ENCODE measurements at places on chromosomes 11 and 22.

DNA sequence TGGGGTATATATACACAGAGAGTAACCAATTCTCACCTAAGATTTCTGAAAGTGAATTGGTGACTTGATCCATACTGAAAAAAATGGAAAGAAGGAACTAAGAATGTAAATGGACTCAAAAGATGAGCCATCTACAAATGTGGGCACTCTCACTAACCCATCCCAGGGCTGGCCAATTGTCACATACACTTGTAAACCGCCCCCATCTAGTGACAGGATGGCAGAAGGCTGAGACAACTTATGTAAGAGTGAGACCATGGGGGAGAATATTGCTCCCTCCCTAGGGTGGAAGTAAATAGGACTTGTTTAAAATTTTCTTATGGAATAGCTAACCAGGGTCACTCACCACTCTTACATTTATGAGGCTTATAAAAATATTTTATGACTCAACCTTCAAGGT, 377.1 kb upstream of the ISX start:
- DNase-seq: no peak

DNA sequence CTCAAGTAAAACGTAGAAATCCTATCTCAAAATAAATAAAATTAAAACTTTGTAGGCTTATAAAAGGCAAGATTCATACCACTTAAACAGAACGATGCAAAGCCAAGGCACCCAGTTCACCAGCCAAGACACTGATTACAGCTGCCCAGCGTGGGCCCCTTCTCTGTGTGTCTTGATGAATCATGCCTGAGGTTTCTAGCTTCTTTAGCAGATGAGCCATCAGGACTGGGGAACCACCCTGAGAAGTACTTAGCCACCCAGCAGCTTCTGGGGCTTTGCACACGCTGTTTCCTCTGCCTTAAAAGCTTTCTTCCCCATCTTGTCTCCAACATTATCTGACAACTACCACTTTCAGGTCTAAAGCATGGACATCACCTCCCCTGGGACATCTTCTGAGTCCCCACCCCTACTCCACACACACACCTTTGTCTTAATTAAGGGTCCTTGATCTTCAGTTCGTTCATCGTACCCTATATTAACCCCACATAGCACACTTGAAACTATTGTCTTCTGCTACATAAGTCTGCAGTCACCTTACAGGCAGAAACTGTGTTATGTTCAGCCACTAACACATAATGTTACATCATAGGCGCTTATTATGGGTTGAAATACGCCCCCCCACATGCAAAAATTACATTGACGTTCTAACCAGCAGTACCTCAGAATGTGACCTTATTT, 8.7 kb upstream of the LAYN start:
- no peak for DNase-seq

DNA sequence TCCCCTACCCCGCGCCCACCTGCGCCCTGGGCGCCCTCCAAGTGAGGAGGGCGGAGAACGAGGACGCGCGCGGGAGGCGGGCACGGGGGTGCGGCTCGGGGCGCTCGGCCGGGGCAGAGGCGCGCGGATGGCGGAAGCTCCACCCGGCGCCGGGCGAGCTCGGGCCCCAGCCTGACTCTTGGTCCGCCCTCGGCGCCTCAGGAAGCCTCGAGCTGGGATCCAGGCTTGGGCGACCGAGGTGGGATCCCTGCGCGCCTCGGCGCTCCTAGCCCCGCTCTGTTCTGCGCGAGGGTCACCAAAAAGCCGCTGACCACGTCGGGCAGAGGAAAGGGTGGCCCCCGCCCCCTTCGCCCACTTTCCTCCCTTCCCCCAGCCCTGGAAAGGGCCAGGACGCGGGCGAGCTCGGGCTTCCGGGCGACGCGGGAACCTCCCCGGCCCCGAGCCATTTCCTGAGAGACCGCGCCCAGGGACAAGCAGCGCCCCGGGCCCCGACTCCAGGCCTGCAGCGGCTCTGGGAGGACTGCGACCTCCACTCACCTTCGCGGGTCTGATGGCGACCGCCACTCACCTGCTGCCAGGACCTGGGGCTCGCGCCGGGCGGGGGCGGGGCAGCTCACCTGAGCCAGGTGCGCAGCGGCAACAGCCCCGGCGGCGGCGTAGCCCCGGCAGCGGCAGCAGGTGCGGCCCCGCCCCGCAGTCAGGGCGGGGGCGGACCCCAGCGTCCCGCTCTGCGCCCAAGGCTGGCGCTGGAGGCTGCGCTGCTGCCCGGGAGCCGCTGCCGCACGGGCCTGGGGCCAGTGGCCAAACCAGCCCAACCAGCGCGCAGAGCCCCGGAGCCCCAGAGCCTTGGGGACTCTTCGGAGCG, 2.2 kb upstream of the SIGIRR start:
- DNase-seq: no peak

DNA sequence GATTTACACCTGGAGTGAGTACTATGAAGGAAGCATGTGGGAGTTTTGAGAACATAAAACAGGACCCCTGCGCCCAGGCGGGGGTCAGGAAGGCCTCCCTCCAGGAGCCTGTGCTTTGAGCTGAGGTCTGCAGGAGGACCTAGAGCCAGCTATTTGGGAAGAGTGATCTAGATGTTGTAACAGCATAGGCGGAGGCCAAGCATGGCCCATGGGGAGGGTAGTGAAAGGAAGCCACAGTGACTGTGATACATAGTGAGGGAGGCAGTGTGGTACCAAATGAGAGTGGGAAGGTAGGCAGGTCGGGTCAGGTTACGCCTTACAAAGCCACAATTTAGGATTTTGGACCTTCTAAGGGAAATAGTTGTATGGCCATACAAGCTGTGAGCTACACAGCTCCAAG, 147.5 kb downstream of the PARVA start:
- peak; percentile 84 for DNase-seq

- DNase-seq: no peak
These were observed 148.3 kb upstream of the POU2AF2 start for GRCh38 chr11:111097191-111097590.

GRCh38 chr22:49236541-49237075, 591.1 kb downstream of the BRD1 start:
- no peak for DNase-seq

DNA sequence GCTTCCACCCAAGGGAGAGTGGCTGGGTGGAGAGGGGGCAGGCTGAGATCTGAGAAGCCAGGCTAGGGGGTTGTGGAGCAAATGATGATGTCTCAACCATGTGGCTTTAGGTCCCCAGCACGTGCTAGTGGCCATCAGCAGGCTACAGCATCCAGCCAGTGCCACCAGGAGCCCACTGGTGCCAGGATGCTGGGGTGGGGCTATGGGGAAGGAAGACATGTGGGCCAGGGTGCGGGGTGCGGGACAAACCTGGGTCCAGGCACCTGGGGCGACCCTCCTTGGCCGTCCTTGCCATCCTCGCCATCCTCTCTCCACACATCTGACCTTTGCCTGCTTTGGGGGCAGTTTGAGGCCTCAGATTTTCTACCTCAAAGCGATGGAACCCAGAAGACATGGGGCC, 104.3 kb downstream of the KCNQ1 start:
- DNase-seq: no peak

- DNase-seq: no peak
These were observed 47.7 kb downstream of the AMOTL1 start for GRCh38 chr11:94815705-94816344.

Data from lower leg skin (tissue), 4 donors.